ENCODE measurements at places on chromosomes 7 and 10.

GRCh38 chr7:136997735-136998134, 129.3 kb downstream of the CHRM2 start:
- DNase-seq = no peak

GRCh38 chr10:22323538-22324305, 2.8 kb downstream of the BMI1 start:
- DNase-seq = no peak

GRCh38 chr7:25263337-25263736, 35.1 kb upstream of the NPVF start:
- no peak for DNase-seq

GRCh38 chr7:39623732-39624441, 515 bp downstream of the RALA start:
- no peak for DNase-seq

GRCh38 chr10:131312478-131312836, 936 bp upstream of the TCERG1L start:
- no peak for DNase-seq

GRCh38 chr7:18927134-18927533, 190.3 kb downstream of the TWIST1 start:
- DNase-seq = no peak

GRCh38 chr7:120373174-120373573, 100.2 kb downstream of the KCND2 start:
- no peak for DNase-seq

DNA sequence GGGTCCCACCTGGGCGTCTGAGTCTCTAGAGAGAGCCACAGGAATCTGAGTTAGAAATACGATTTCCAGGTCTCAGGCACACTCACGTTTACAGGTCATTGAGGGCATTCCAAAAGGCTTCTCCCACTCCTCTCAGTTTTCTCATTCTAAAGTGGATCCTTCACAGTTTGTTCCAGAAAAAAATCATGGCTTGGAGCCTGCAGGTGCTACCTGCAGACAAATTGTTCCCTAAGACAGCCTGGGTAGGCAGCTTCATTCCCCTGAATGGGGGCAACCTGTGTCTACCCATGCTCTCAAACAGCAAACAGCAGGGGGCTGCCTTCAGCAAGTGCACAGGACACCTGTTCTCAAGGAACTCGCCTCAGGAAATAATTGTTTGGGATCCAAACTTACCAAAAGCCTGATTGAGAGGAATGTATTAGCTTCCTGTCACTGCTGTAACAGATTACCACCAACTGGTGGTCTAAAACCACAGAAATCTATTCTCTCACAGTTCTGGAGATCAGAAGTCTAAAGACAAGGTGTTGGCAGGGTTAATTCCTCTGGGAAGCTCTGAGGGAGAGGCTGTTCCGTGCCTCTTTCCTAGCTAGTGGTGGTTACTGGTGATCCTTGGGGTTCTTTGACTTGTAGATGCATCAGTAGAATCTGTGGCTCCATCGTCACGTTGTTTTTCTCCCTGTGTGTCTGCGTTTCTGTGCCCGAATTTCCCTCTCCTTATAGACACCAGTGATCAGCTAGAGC, 117.2 kb downstream of the RAB11FIP2 start:
- DNase-seq = no peak

DNA sequence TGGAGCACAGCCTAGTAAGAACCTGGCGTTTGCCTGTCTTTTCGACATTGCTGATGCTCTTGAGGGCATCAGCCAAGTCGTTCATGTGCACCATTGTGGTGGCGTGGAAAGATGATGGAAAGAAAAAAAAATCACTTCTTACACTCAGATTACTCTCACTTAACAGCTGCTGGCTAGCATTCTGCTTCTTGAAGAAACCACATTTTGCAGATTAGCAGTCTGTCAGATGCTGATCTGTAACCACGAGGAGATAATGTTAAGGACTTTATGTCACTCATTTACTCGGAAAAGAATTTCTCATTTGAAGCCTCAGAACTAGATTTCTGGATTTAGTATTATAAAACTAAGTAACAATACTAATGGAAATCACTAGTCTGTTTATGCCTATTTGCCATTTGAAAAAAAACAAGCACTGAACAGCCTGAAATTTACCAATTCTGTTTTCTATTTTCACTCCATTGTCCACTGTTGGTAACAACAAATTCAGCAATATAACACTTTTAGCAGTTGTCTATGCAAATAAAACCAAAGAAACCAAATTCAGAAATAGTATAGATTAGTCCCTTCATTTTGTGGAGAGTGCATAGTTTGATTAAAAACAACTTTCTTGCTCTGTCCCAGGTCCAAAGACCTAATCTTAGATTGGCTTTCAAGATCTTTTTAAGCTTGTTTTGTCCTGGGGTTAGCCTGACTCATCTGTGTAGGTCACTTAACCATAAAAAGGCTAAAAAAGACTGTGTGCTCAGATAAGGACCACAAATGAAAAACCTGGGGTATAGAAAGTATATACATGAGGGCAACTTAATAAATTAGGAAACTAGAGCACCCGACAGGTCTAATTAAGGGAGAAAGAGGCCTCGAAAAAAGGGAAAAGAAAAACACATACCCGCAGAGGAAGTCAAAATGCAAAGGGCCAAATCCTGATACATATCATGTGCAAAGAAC, 67.5 kb downstream of the NT5C2 start:
- DNase-seq = no peak

DNA sequence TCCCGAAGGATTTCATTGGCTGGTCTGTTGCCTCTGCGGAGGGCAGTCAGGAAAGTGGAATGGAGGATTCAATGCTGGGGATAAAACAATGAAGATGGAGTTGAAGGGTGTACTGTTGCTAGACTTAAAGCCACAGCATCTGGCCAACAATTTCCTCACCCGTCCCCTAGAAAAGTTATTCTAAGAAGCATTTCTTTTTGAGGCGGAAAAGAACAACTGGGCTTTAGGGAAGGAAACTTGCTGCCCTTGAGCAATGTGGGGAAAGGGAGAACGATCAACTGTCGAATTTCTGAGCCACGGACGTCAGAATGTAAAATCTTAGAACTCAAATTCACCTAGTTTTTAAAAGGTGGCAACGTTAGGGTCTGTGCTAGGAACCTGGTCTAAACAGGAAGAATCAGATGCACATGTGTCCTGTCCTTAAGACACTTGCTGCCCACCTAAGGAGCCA, 664 bp downstream of the FMC1 start:
- no peak for DNase-seq

- DNase-seq = no peak
Observed at GRCh38 chr10:113475381-113475807, 77.5 kb upstream of the HABP2 start.

DNA sequence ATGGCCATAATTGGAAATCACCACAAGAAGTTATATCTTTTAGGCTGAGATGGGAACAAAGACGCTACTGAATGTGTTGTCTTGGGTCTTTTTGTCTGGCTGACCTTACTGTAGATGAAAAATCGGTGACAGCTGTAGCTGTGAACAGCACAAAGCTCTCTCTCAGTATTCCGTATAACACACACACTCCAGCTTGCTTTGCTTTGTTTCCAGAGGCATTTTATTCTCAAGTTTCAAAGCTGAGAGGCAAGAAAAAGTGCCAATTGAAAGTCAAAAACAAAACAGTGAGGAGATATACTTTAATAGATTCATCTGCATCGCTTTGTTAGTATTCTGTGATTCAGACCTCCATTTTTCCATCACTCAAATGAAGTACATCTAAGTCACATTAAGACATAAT, 39.6 kb upstream of the CABCOCO1 start:
- no peak for DNase-seq

GRCh38 chr10:79285315-79286197, 61.7 kb upstream of the PPIF start:
- peak; percentile 15 for DNase-seq

GRCh38 chr7:12625836-12626235, 55.3 kb downstream of the SCIN start:
- no peak for DNase-seq

- DNase-seq = no peak
Observed at GRCh38 chr7:67267914-67268313, 271.3 kb downstream of the TYW1 start.

GRCh38 chr7:155169498-155170065, 99.5 kb downstream of the HTR5A start:
- no peak for DNase-seq

DNA sequence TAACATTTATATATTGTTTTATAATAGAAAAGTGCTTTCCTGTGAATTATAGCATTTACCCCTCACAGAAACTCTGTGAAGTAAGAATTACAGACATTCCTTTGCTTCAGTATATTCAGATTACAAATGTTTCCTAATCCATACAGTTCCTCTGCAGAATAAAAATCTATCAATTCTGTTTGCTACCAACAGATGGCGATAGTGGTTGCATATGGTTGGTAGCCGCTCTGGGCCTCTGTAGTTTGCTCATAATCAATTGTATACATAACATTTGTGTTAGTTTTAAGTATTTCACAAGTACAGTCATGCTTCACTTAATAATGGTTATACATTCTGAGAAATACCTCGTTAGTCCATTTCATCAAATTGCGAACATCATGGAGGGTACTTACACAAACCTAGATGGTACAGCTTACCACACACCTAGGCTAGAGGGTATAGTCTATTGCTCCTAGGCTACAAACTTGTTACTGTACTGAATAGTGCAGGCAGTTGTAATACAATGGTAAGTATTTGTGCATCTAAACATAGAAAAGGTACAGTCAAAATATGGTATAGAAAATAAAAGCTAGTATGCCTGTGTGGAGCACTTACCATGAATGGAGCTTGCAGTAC, 94.4 kb upstream of the STEAP4 start:
- DNase-seq = no peak

- DNase-seq = no peak
Observed at GRCh38 chr10:126439942-126440341, 51.7 kb upstream of the ADAM12 start.

GRCh38 chr10:20993389-20993788, 96.3 kb upstream of the NEBL start:
- DNase-seq = no peak

DNA sequence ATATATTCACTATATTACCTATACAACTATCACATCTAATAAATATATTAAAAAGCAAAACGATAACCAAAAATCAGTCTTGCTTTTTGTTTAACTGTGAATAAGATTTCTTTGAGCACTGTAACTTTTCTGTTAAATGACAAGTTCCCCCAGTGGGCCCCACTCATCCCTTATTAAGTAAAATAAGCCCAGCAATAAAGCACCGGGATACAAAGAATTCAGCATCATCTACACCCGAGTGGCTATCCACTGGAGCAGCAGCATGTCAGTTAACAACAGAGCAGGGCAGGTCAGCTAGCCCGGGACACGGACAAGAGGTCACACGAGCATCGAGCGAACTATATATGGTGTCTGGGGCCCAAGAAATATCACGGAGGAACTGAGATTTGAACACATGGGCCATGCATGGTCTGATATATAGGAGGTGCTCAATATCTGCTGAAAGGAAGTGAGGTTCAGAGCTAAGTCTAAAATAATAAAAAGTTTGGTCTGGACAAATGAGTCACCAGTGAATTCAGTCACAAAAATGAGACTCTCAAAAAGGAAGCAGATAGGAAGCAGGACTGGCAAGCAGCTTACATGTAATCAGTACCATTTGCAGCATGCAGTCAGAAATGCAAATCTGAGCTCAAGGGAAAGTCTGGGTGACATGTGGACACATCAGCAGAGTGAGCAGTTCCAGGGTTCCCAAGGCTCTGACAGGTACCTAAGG, 4.1 kb downstream of the ERCC6 start:
- no peak for DNase-seq

DNA sequence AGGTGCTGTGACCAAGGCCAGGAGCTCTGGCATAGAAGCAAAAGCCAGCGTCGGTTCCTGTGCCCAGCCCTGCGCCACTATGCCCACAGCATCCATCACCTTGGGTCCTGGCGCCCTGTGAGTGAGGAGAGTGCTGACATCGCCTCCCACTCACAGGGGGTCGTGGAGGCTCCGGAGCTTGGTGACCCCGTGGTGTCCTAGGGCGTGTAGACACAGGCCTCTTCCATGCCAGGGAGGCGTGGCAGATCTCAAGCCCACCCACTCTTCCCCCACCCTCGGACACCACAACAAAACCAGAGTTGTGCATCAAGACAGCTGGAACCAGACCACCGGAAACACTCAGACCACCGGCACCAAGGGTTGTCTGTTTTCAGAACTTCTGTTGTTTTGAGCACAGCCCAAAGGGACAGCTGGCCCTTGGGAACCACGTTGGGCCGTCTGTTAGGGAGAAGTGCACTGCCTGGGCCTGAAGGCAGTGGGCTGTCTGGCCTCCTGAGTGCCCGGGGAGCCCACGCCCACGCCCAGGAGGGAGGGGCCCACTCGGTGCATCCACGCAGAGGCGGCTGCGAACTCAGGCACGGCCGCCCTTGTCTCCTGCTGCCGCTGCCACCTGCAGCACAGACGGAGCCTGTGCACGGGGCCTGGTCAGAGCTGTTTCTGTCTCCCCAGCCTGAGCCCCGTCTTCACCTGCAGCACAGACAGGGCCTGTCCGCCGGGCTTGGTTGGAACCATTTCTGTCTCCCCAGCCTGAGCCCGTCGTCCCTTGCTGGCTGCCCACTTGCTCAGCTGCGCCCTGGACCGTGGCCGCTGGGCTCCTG, 106.3 kb downstream of the INPP5A start:
- no peak for DNase-seq

GRCh38 chr10:68284062-68285001, 47.5 kb upstream of the HNRNPH3 start:
- no peak for DNase-seq

DNA sequence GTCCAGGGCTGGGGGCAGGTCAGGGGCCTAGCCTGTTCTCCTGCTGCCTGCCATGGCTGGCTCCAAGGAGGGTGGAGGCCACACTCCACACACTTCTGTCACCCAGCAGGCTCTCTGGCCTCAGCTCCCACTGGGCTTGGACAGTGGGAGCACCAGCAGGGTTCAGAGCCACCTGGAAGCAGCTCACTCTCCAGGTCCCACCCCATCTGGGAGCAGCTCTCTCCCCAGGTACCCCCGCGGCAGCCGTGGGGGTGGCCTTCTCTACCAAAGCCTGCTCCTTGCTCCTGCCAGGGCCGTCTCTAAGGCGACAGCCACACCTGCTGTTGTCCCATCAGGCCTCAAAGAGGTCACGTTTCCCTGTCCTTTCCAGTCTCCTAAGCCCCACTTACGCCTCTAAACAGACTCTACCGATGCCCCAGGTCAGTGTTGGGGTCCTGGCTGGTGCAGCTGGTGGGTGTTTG, 142.5 kb upstream of the RET start:
- DNase-seq = no peak

DNA sequence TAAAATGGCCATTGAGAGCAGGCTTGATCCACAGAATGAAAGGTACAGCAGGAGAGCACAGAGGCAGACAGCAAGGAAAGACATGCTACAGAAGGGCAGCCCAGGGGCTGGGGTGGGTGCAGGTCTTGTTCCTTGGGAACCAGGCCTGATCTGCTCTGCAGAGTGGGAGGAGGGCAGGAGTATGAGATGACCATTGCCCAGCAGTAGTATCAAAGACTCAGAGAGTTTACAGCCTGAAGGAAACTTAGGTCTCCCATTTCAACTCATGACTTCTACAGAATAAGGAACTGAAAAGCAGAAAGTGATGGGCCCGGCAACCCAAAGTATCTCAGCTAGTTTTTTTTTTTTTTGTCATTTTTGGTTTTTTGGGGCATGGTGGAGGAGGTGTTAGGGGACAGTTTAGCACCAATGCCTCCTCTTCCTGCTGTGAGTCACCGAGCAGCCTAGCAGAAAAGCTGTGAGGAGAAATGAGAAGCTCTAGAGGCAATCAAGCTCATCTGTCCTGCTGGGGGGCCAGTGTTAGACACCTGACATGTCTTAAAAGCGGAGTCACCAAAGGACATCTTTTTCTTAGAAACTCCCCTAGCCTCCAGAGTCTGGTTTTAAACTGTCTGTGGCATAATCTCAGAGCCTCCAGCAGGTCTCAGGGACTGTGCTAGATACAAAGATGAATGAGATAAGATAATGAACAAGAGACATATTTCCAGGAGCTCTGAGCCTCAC, 34.3 kb upstream of the HERPUD2 start:
- no peak for DNase-seq

GRCh38 chr10:125543796-125544195, 139.2 kb downstream of the TEX36 start:
- DNase-seq = no peak
